Activated CD8-positive, alpha-beta memory T cell treated with anti-CD3 and anti-CD28 coated beads for 48 hours (primary cell): ENCODE measurements at places on chromosomes 2 and 18.

- DNase-seq, result no peak
Measured at GRCh38 chr2:163205589-163206254, 367.2 kb upstream of the KCNH7 start.

- DNase-seq, result no peak
Measured at GRCh38 chr2:233688341-233688740, 4.3 kb upstream of the UGT1A6 start.

DNA sequence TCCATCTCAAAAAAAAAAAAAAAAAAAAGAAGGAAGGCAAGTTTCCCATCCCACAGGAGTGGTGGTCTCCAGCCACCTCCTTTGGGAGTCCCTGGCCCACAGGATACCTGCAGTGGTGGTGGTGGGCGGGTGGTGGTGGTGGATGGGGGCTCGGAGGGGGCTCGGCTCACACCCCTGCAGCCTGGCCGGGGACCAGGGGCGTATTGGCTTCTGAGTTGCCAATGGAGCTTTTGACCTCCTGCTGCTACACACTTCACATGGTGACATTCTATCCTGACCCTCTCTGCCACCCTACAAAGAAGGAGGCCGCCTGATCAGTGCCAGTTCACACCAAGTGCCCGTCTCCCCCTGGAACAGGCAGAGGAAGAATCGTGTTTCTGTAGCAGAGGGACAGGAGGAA, 119.6 kb downstream of the NFATC1 start:
- no peak for DNase-seq

DNA sequence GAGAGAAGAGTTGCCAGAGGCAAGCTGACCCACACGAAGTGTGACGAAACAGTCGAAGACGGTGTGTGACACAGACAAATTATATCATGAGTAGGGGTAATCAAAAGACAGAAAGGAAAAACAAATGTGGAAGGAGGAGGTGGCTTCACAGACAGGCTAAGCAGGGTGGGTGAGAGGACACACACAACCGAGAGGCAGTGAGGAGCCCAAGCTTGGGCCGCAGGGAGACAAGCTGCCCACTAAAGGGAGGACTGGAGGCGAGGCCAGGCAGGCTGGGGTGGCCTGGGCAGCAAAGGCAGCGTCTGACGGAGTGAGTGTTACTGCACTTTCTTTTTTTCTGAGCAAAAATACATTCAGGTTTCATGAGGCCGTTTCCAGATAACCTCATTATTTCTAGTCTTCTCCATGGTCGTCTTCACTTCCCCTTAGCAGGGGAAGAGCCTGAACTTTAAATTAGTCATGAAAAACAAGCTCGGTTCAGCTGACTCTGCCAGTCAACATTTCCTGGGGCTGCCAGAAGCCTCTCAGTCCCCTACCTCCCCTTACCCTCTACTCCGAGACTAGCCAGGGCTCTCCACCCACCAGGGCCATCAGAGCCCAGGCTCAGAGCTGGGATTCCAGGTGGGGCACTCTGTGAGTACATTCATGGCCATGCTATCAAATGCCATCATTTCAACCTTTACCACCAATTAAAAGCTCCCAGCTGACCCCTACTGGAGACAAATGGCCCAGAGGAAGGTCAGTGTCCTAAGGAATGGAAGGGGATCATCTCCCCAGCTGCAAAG, 13.8 kb upstream of the ZFP36L2 start:
- DNase-seq, result no peak
